Inflammatory macrophage (primary cell): ENCODE measurements at places on chromosomes 13 and 19.

GRCh38 chr13:110677731-110678545 is 28.0 kb downstream of the CARS2 start:
- DNase-seq = no peak

DNA sequence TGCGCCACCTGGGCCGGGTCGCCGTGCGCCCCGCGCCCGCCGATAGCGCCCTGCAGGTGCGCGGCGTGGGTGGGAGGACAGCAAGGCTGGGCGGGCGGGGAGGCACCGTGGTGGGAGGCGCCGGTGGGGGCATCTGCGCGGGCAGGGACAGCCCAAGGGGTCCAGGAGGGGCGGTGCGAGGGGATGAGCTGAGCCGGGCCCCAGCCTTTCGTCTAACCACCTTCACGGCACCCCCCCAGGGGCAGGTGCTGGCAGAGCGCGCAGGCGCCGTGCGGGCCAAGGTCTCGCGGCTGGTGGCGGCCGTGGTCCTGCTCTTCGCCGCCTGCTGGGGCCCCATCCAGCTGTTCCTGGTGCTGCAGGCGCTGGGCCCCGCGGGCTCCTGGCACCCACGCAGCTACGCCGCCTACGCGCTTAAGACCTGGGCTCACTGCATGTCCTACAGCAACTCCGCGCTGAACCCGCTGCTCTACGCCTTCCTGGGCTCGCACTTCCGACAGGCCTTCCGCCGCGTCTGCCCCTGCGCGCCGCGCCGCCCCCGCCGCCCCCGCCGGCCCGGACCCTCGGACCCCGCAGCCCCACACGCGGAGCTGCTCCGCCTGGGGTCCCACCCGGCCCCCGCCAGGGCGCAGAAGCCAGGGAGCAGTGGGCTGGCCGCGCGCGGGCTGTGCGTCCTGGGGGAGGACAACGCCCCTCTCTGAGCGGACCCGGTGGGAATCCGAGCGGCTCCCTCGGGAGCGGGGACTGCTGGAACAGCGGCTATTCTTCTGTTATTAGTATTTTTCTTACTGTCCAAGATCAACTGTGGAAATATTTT is 3.1 kb downstream of the KISS1R start:
- no peak for DNase-seq

- no peak for DNase-seq
Measured at GRCh38 chr13:112732679-112733078, 42.8 kb downstream of the ATP11A start.

DNA sequence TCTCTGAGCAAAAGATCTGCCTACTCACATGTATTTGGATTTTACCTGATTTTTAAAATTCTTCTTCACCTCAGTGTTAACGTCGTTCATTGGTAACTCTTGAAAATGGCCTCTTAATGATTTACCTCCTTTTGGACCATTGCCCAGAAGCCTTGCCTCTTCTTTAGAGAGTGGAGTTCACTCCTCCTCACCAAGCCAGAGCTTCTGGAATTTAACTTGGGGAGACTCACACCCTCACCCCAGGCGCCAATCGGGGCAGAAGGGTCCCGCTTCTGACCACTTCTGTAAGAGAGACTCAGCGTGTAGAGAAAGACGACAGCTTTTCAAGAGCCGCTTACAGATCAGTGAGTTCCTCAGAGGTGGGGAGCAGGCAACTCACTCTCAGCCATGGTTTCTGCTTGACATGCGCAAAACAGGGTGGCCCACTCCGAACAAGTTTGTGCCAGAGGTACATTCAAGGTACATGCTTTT is 2.7 kb downstream of the PNMA8C start:
- DNase-seq = no peak

- DNase-seq = no peak
Measured at GRCh38 chr13:93145199-93145598, 81.4 kb upstream of the GPC6 start.

GRCh38 chr13:41706152-41706551 is 248.8 kb downstream of the RGCC start:
- DNase-seq = no peak

- peak; percentile 94 for DNase-seq
Measured at GRCh38 chr19:48660852-48661710, 11.7 kb downstream of the NTN5 start.

DNA sequence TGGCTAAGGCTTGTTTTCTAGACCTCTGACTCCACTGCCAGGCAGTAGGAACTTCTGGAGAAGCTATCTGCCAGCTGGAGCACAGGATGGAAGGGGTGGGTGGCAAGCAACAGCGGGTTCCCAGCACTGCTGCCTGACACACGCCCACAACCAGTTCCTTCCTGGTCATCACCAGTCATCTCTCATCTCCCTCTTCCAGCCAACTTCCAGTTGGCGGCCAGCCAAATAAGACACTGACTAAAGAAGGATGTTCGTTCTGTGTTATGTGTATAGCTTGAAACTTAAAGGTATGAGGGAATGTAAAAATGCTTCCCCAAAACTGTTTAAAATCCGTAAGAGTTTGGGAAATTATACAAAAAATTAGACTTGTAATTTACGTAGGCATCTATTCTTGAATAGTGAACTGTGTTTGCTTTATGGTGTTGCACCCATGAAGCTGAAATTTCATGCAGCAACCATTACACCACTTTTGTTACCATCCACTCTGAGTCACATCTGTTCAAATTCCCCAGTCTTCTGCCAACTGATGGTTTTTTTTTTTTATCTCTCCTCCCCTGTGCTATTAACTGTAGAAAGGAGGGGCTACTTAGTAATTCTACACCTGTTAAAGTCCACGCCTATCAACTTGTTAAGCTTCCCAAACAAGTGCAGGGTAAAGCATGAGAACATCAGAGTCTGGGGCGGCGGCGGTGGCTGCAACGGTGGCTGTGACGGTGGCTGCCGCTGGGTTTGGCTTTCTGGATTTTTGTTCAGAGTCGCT is 86.2 kb upstream of the FRY start:
- peak; percentile 98 for DNase-seq

GRCh38 chr13:73129023-73129422 is 70.2 kb downstream of the KLF5 start:
- DNase-seq = no peak

DNA sequence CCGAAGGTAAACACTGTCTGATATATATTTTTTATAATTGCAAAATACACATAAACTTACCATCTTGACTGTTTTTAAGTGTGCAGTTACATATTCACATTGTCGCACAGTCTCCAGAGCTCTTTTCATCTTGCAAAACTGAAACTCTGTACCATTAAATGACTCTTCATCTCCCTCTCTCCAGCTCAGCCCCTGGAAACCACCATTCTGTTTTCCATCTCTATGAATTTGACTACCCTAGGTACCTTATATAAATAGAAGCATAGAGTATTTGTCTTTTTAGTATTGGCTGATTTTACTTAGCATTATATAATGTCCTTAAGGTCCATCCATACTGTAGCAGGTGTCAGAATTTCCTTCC is 45.8 kb downstream of the LRCH1 start:
- no peak for DNase-seq

GRCh38 chr13:111909971-111910671 is 156.8 kb upstream of the SOX1 start:
- DNase-seq = no peak

- DNase-seq = no peak
Measured at GRCh38 chr19:33998739-33999345, 173.5 kb upstream of the LSM14A start.

- DNase-seq = no peak
Measured at GRCh38 chr19:47028195-47028601, 8.6 kb downstream of the NPAS1 start.

DNA sequence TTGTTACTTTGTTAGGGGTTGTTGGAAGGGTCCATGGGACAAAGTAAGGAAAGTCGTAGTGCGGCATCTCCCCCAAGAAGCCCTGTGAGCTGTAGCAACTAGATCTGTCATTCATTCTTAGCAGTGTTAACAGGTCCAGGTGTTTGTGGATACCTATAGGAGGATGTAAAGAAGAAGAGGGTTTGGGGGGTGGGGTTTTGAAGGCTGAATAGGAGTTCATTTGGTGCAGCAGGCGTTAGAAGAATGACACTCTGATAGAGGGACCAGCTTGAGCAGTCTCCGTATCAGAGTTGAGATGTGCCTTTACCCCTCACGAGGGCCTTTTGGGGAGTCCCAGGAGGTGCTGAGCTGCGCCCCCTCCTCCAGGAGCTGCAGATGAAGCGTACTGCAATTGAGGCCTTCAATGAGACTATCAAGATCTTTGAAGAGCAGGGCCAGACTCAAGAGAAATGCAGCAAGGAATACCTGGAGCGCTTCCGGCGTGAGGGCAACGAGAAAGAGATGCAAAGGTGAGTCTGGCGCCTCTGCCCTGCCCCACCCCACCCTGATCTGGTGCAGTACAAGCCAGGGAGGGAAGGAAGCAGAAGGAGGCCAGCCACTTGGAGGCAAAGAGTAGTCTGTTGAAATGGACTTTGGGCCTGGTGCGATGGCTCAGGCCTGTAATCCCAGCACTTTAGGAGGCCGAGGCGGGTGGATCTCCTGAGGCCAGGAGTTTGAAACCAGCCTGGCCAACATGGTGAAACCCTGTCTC is 7.6 kb upstream of the IFI30 start:
- no peak for DNase-seq

GRCh38 chr13:71090990-71091389 is 776.0 kb downstream of the DACH1 start:
- DNase-seq = no peak

- DNase-seq = peak; percentile 98
Measured at GRCh38 chr19:17721821-17722220, 2.5 kb downstream of the MAP1S start.

GRCh38 chr13:82480415-82480814 is 1401.9 kb downstream of the SLITRK1 start:
- no peak for DNase-seq

- no peak for DNase-seq
Measured at GRCh38 chr19:46202426-46202825, 27.1 kb upstream of the IGFL1 start.

GRCh38 chr13:81017513-81018152 is 676.7 kb upstream of the SPRY2 start:
- DNase-seq = peak; percentile 24

DNA sequence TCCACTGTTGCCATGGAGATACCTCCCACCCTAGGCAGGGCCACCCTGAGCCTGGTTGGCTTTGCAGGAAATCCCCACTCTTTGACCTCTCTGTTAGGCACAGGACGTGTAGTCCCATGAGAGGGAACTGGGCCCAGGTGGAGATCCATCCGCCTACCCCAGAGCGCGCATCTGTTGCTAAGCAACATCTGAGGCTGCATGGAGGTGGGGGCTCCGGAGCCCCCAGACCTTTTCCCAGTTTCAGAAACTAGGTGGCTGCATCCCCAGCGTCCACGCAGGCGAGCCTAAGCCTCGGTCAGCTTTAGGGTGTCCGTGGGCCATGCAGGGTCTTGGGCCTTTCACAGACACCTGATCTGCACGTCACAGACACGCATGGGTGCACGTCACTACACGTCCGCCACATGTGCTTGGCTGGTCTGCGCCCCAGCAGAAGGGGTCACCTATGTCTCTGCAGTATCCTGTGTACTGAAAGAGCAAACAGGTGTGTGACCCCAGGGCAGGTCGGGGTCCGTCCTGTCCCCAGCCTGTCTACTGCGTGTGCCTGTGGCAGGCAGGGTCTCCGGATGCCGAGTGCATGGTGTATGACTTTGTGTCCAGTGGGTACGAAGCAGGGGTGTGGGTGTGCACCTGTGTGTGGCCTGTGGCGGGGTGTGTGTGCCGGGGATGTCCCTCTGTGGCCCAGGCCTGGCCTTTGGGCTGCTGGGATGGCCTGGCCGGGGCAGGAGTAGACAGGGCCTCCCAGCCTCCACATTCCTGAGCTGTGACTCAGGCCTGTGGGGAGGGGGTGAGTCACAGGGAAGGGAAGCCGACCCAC is 4.1 kb upstream of the CIRBP start:
- DNase-seq = no peak

GRCh38 chr13:80782441-80782840 is 441.5 kb upstream of the SPRY2 start:
- no peak for DNase-seq

DNA sequence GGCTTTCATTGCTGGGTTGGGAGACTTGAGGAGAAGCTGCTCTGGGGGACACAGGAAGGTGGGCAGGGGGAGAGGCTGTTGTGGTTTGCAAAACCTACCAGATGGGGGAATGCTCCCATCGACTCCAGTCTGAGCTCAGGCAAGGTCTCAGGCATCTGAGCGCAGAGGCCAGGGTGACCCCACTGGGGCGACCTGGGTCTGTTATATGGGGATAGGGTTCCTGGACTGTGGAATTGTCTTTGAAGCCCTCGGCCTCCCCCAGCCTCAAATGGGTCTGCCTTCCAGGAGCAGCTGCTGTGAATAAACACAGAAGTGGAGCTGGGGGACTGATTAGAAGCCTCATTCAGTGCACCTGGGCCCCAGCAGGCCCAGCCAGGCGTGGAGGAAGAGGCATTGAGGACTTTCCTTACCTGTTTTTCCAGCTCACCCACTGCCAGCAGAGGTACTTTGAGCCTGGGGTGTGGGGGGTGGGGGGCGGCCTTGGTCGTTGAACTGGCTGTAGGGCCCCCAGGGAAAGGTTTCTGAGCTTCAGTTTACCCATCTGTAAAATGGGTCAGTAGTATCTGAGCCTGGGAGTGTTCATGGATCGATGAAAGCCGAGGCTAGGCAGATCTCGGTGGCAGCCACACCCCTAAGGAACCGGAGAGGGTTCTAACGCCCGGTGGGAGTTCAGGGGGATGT is 1.4 kb downstream of the CERS4 start:
- no peak for DNase-seq

GRCh38 chr19:38920602-38921419 is 8.8 kb upstream of the CCER2 start:
- no peak for DNase-seq

GRCh38 chr19:6017576-6017975 is 39.6 kb upstream of the RANBP3 start:
- DNase-seq = no peak

DNA sequence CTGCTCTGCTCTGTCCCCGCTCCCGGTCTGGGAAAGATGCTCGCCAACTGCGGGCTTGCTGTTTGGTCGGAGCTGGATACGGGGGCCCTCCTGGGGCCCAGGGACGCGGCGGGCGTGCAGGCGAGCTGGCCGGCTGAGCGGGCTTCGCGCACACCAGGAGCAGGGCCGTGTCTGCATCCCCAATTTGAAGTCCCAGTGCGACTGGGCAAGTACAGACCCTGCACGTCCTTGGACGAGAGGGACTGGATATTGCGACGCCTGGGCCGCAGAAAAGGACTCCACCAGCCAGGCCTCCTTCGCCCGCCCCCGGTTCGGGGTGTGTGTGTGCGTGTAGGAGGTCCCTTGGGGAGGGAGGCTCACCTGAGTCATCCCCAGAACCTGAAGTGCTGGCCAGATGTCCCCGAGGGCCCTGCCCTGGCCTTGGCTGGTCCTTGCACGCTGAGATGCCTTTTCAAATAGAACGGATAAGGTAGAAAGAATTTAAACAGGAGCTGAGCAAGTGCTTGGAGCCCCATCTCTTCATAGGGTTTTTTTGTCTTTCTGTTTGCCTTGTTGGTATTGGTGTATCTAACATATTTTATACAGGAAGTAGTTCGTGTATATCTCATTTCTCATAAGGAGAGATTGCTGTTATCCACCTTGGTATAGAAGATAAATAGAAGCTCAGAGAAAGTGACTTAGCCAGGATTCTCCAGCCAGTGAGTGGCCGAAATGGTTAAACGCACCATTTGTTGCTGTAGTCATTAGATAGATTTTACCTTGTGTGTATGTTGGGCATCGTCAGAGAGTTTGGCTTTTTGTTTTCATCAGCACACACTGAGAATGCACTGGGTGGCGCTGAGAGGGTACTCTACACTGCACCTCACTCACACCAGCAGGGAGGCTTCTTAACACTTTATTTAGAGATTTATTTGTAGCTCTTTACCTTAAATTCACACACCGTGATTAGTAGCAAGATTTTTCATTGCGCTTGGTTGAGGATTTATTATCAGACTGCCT is 1.1 kb downstream of the NAXD start:
- no peak for DNase-seq
